Fibroblast of skin of right quadriceps (primary cell): ENCODE measurements at places on chromosomes 1 and 21.

GRCh38 chr1:70440642-70441391 lies 29.7 kb downstream of the CTH start:
- no peak for DNase-seq

DNA sequence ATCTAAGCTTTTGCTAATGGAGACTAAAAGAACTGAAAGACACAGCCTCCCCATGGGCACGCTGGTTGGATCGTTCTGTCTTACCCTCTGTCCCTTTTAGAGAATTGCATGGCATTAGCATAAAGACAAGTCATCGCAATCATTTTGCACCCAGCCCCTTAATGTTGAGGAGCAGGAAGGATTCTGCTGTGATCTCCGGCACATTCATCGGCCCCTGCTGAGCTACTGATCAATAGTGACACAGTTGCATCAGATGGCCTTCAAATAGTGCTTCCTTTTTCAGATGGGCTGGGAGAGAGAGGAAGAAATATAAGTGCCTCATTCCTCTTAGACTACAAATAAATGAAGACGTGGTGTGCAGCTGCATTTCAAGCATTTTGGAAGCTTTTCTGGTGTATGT lies 75.4 kb downstream of the NOS1AP start:
- no peak for DNase-seq

- peak; percentile 29 for DNase-seq
Observed at GRCh38 chr1:65459397-65459768, 38.9 kb downstream of the LEPR start.

DNA sequence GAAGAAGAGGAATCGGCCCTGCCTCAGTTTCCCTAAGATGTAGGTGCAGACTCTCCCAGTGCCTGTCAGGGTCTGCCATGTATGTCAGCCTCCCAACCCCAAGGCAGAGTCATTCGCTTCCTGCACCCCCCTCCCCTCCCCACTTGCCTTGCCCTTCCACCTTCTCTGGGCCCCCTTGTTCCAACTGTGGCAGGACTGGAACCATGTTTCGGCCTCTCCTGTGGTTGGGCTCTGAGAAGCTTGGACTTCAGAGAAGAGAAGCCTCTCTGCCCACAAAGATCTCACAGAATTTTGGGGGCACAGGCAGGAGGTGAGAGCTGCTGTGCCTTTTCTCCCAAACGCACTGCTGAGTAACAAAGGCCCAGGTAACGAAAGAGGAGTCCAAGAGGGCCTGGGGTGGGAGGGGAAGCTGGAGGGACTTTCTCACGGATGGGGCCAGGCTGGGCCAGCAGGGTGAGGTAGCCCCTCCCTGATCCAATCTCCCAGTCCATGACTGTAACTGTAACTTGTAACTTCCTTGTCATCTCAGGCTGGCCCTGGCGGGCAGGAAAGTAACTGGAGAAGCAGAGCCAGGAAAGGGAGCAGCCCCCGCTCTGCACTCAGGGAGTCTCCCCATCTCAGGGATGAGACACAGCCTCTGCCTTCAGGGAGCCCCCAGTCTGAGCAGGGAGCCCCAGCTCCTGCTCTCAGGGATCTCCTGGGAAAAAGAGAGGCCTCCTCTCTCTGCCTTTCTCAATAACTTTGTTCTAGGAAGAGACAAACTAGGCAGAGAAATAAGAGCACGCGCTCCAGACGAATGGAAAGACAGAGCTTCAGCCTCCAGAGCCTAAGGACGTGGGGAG lies 11.3 kb downstream of the CRABP2 start:
- peak; percentile 44 for DNase-seq

DNA sequence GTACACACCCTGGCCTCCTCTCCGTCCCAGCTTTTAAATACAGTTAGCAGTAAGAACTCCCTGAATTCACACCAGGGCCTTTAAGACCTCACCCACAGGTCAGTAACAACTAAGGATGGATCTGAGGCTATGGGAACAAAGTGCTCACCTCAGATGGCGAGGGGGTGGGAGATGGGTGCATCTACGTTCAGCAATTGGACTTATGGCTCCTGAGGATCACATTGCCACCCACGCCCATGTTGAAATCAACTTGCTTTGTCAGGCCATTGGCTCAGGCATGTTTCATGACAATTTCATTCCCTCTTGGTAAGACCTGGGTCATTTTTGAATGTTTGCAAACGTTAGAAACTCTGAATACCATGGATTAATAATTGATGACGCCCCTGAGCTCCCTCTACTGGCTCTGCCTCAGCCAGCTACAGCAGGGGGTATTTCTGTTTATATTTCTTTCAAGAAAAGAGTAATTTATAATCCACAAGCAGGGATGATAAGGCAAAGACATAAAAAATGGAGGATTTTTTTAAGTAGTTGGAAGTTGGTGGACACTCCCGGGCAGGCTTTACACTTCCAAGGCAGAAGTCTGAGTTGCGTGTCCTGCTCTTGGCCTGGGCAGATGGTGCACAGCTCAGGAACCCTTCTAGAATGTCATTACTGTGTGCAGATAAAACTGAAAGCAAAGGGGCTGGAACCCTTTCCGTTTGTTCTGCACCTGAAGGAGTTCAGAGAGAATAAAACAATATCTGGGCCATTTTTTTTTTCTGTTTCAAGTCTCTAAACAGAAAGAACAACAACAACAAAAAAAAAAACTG lies 13.7 kb upstream of the LBR start:
- DNase-seq: no peak

GRCh38 chr1:81679942-81680341 lies 120.8 kb upstream of the ADGRL2 start:
- peak; percentile 8 for DNase-seq

- DNase-seq: no peak
Observed at GRCh38 chr1:86718786-86719185, 14.4 kb downstream of the SH3GLB1 start.

DNA sequence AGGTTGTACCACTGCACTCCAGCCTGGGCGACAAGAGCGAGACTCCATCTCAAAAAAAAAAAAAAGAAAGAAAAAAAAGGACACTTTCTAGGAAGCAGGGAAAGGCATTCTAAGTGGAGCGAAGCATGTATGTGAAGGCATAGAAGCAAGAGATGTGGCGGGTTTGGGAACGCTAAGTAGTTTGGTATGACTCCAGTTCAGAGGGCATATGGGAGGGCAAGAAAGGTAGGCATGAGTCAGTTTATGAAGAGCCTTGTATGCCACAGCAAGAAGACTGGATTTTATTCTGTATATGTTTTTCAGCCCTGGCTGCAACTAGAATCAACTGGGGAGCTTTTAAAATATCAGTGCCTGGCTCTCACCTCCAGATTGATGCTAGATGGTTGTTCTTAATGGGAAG lies 4.4 kb upstream of the ELOVL1 start:
- DNase-seq: no peak

- no peak for DNase-seq
Observed at GRCh38 chr21:44748621-44749020, 37.2 kb upstream of the TSPEAR start.

DNA sequence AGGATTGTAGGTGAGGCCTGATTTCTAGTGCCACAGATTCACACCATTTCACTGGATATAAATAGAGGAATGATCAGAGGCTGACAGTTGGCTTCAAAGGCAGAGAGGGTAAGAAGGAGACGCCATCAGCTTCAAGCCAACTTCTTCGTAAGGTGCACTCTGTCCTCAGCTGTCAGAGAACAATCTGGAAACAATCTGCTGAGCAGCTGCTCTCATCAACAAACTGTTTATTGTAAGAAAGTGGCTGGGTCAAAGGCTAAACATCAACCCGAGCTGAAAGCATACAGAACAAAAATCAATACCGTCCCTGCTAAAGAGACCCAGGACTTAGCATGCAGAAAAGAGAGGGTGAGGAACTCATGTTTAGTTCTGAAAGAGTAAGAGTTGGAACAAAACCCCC lies 48.2 kb downstream of the HLCS start:
- no peak for DNase-seq

- DNase-seq: peak; percentile 64
Observed at GRCh38 chr1:168082008-168082876, 54.5 kb downstream of the GPR161 start.

DNA sequence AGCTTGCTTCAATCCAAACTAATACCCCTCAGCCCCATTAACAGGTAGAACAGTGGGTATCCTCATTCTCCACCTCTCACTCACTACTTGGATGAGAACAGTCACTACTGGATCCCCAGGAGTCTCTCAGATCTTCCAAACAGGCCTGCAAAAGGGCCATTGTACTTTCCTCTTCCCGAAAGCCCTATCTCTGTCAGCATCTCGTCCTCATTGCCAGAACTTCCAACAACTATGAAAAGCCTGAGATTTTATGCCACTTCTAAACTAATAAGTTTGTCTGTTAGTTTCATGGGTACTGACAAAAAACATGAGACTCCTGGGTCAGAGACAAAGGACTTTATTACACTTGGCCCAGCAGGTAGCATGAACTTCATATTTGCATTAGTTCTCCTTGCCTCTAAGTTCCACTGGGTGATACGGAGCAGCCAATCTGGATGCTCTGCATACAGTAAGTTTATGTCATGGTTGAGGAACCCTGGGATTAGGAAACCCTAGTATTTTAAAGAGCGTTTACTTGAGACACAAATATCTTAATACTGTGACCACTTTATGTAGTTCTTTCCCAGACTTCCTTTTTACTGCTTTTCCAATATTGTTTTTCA lies 38.1 kb downstream of the VANGL2 start:
- DNase-seq: no peak

GRCh38 chr1:197268012-197268411 lies at the start of gene CRB1:
CRB1 (plus strand) TSS chr1:197268252; CDS start chr1:197268413, 161 bp downstream.
- peak; percentile 17 for DNase-seq

GRCh38 chr21:28627691-28628090 lies 365.0 kb downstream of the LTN1 start:
- no peak for DNase-seq

DNA sequence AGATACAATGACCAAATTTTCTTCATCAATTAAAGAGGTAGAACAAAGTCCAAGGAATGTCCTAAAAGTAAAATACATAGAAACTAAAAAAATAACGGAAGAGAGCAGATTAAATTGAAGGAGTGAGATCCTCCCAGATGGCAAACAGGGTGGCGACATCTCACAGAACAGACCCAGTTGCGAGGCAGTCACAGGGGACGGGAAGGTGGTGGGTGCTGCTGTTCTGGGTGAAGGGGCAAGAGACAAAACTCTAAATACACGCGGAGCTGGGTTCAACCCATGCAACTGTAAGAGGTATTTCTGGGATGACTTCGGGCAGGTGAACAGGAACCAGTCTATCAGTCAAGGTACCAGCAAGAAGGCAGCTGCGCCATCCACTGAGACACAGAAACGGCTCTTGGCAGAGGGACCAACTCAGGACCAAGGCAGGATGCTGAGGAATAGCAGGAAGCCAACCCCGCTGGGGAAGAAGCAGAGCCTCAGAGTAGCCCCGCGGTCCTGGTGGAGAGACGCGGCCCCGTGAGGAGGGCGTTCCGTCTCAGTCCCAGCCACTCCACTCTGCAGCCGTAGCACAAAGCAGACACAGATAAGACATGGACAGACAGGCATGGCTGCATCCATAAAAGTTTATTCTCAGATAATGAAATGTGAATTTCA lies 32.2 kb downstream of the WDR4 start:
- DNase-seq: no peak

DNA sequence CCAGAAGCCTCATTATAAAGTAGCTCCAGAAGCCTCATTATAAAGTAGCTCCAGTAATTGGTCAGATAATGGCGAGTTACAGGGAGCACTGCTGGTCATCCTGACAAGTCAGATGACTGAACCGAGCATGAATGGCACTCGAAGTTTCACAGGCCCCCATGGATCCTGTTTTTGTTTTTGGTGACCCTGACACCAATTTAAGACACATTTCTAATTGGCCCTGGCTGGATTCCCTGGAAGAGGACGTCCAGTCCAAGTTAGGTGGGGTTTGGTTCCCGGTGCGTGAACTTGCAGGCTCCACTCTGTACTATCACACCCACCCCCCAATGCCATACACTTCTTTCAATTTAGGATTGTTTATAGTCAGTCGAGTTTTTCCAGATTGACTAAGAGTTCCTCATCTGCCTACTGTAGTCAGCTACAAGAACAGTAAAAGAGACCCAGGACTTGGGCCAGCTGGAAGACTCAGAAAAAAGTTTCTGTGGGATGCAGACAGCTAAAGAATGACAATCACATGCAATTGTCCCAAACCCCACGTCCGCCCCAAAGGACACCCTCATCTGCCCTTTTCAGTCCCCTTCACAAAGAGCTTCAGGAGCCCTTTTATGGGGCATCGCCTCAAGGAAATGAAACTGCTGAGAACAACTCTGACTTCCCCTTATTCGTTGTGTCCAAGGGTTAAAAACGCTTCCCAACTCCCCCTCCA lies 2.7 kb downstream of the DHRS3 start:
- no peak for DNase-seq

DNA sequence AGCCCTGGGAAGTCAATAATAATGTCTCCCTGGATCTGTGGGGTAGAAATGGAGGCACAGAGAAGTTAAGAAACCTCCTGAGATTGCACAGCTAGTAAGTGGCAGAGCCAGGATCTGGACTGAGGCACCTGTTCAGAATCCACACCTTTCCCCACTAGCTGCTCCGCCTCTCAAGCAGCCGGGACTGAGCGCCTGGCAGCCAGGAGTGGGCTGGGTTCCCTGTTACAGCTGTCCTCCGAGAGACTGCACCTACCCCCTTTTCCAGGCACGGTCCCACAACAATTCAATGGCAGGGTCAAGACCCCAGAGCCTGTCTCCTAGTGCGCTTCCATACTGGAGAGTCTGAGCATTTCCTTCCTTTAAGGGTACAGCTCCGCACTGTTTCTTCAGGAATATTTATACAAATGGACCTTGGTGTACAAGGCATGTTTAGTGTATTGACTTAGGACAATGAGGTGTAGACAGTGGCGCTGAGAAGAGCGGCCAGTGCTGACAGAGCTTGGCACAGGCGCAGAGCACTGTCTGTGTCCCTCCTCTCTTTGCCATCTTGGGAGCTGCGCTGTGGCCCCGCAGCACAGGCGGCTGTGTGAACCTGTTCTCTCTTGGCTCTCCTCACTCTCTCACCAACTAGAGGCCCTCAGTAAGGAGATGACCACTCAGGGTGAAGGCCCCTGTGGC lies 24.4 kb downstream of the GRHL3 start:
- DNase-seq: no peak

- DNase-seq: no peak
Observed at GRCh38 chr1:77704736-77705135, 22.3 kb upstream of the ZZZ3 start.

DNA sequence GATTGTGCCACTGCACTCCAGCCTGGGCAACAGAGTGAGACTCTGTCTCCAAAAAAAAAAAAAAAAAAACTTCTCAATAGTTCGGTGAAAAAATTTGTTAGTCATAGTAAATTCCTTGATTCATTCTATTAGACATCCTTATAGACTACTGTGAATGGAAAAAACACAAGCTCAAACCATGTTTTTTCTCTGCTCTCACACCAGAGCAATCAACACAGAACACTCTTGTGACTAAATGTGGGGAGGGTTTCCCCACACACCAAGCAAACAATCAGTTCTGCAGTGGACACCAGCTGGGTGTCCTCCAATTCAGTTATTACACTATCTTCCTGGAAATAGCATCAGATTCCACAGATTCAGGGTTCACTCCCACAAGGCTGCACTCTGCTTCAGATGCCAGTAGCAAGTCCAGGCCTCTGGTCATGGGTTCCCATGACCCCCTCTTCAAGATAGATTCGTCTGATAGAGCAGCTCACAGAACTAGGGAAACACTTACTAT lies 69.1 kb upstream of the TEKT2 start:
- no peak for DNase-seq

- DNase-seq: no peak
Observed at GRCh38 chr1:63790989-63791388, 17.2 kb downstream of the ROR1 start.
